T-helper 2 cell (primary cell): ENCODE measurements at places on chromosomes 4 and X.

- no peak for DNase-seq
Measured at GRCh38 chr4:143294310-143294709, 42.4 kb upstream of the GAB1 start.

DNA sequence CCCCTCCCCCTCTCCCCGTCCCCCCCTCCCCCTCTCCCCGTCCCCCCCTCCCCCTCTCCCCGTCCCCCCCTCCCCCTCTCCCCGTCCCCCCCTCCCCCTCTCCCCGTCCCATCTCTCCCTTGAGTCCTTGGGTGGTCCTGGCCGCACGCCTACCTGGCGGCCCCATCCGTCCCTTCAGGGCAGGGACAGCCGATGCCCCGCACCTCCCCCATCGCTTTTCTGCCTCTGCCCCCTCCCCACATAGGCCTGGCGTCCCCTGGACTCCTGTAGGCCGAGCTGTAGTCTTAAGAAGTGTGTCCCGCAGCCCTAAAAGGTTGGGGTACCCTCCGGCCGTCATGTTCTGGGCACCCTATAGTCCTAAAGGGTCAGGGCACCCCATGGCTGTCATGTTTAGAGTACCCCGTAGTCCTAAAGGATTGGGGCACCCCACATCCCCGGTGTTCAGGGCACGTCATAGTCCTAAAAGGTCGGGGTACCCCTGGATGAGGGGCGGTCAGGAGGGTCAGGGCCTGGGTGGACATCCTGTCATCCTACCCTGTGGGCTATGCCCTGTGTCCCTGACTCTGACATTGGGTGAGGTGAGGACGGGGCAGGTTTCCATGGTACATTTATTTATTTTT lies 10.8 kb upstream of the GTPBP6 start:
- no peak for DNase-seq

DNA sequence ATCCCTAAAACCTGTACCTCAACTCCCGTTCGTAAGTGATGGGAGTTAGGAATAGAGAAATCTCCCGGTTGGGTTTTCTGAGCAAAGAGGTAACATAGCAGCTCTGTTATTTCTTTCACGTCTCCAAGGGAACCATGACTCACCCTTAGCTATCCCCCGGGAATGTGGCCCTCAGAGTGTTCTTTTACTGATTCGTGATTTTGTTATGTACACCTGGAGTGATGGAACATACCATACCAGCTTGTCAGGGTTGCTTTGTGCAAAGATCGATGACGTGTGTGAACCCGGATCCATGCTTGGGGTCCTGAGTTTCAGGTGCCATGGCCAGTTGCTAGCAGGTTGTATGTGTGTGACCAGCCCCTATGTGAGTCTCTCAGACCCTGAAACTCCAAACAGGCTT lies 52.6 kb downstream of the HPRT1 start:
- DNase-seq: no peak

DNA sequence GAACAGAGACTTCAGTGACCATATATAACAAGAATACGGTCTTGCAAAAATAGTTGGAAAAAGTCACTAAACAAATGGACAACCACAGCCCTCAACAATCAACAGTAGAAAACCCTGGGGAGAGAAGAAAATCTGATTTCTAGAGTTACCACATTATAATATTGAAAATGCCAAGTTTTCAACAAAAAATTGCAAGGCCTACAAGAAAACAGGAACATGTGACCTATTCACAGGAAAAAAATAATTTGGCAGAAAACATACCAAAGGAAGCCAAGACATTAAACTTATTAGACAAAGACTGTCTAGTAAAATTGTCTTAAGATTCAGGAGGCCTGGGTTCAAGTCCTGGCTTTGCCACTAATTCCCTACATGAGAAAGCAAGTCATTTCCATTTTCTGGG lies 64.7 kb downstream of the ARHGEF9 start:
- DNase-seq: no peak

- DNase-seq: peak; percentile 56
Measured at GRCh38 chr4:153257151-153257620, 52.9 kb downstream of the TRIM2 start.

- DNase-seq: no peak
Measured at GRCh38 chrX:1493877-1494510, 41.3 kb upstream of the ASMTL start.

DNA sequence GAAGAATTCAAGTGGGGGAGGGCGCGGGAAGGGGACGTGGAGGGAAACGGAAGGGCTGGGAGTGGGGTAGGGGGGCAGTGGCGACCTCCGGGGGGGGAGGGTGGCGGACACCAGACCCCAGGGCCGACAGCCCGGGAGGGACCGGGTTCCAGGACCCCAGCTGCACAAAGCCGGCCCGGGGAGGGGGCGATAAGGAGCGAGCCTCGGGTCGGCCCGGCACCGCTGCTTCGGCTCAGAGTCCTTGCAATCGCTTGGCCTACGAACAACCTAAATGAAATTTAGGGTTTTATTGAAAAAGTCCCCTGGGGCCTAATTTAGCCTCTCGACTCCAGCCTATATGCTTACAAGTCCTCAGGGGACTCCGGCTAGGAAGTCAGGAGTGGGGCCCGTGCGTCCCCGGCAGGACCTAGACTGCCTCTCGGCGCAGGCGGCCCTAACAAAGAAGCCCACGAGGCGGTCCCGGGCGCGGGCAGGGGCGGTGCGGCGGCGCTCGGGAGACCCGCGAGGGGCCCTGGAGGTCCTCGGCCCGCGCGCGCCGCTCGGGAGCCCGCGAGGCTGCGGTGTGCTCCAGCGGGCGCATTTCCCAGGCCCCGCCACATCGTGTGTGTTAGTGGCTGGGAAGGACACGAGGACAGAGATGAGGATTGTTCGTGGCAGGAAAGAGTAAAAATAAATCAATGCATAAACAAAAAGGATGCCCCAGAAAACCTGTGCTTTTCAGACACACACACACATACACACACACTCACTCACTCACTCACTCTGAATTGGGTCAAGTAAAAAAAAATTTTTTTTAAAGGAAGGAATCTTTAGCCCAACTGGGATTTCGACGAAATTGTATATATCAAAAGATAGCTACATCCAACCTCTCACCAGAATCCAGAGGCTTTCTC lies 70.0 kb downstream of the MGST2 start:
- no peak for DNase-seq

GRCh38 chrX:121307449-121307848 lies 260.0 kb downstream of the GLUD2 start:
- no peak for DNase-seq

DNA sequence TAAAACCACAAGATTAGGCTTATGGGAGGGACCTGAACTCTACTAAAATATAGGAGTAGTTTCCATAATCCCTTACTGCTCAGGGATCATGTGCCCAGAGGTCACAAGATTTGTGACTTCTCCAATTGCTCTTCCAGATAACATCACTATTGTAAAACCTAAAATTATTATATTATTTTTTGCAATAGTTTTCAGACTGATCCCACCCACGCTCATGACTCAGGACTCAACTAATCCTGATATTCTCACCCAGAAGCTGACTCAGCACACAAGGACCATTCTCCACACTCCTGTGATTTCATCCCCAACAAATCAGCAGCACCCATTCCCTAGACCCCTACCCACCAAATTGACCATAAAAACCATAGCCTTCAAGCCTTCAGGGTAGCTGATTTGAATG lies 24.0 kb upstream of the RPL34 start:
- no peak for DNase-seq

- DNase-seq: no peak
Measured at GRCh38 chr4:165288639-165289422, 38.6 kb upstream of the MSMO1 start.

- DNase-seq: peak; percentile 0
Measured at GRCh38 chrX:153226344-153227185, 47.5 kb downstream of the MAGEA1 start.

- no peak for DNase-seq
Measured at GRCh38 chr4:8320386-8320750, 50.8 kb downstream of the HTRA3 start.

DNA sequence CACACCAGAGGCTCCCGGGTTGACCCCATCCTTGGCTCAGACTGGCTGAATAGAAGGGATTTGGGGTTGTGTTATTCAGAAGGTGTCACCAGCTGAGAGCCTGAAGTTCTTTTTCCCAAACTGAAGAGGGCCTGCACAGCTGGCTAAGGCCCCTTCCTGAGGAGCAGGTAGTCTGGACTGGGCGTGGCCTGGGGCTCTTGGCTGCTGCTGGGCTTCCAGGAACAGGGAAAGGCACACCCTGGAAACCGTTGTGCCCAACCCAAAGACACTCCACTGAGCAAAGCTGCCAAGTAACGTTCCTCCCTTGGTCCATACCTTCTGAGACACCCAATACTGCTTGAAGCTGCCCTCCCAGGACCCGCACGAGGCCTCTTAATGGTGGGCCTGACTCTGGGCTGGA lies 8.3 kb upstream of the CXCR3 start:
- DNase-seq: no peak

DNA sequence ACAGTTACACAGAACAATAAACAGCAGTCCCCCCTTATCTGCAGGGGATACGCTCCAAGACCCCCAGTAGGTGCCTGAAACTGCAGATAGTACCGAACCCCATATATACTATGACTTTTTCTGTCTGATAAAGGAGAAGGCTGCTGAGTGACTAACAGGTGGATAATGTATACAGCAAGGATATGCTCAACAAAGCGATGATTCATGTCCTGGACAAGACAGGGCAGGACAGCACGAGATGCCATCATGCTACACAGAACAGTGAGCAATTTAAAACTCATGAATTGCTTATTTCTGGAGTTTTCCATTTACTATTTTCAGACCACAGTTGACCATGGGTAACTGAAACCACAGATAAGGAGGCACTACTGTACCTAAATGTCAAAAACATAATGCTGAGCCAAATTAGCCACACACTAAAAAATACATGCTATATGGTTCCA lies 76.1 kb downstream of the MANBA start:
- no peak for DNase-seq

DNA sequence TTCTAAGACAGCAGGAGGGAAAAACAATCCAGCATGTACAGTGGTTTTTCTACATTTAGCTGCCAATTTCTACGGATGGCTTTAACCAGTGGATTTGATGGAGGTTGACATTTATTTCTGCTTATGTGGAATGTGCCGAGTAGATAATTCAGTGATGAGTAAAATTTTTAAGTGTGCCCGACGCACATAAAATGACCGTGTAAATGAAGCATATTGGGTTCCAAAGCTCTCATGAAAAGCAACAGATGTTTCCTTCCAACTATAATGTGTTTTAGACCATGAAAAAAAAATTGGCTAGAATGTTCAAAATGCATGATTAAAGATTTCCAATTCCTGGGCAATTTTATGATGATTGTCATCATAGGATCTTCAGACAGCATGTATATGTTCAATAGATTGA lies 14.1 kb downstream of the INPP4B start:
- no peak for DNase-seq

- no peak for DNase-seq
Measured at GRCh38 chr4:124157396-124158083, 555.0 kb downstream of the ANKRD50 start.

GRCh38 chrX:40145923-40146261 lies 48.1 kb upstream of the BCOR start:
- DNase-seq: no peak

GRCh38 chr4:109091727-109092409 lies 210.6 kb downstream of the COL25A1 start:
- DNase-seq: no peak

- DNase-seq: no peak
Measured at GRCh38 chrX:106917830-106918500, 2.2 kb upstream of the CLDN2 start.

- no peak for DNase-seq
Measured at GRCh38 chrX:45400027-45400779, 199.5 kb upstream of the DIPK2B start.

- no peak for DNase-seq
Measured at GRCh38 chr4:19478791-19479190, 772.9 kb upstream of the SLIT2 start.

DNA sequence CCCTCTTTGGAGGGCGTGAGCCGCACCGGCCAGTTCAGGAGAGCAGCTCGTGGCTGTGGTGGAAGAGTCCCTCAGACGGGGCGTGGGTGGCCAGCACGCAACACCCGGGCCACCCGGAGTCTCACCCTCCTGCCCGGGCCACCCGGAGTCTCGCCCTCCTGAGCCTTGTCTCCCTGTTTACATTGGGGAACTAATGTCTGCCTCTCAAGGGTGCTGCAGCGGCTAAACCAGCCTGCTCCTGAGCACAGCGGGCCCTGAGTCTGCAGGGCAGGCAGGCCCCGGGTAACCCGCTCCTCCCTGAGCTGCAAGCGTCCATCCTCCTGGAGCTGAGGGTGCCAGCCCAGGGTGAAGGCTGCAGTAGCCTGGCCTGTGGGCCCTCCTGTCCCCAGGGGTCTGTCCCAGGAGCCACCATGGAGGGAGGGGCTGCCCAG lies 3.0 kb downstream of the PDE6B start:
- DNase-seq: no peak

- DNase-seq: no peak
Measured at GRCh38 chrX:47561659-47562151, 700 bp downstream of the ARAF start.

GRCh38 chr4:185383451-185383850 lies 12.3 kb downstream of the LRP2BP start:
- no peak for DNase-seq

DNA sequence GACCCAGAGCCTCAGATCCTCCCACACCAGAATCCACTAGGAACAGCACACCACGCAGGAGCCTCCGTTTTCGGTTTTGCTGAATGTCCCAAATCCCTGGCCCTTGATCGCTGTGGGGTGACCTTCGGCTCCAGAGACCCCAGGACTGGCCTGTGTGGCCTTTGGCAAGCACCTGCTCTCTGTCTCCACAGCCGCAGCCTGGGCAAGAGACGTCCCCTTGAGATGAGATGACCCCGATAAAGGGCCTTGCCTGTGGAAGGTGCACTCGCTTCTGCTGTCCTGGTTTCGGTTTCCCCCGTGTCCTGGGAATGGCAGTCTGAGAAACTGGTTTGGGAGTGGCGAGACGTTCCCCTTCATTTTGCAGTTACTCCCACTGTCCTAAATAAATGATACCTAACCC lies 9.6 kb downstream of the PSAPL1 start:
- DNase-seq: no peak

DNA sequence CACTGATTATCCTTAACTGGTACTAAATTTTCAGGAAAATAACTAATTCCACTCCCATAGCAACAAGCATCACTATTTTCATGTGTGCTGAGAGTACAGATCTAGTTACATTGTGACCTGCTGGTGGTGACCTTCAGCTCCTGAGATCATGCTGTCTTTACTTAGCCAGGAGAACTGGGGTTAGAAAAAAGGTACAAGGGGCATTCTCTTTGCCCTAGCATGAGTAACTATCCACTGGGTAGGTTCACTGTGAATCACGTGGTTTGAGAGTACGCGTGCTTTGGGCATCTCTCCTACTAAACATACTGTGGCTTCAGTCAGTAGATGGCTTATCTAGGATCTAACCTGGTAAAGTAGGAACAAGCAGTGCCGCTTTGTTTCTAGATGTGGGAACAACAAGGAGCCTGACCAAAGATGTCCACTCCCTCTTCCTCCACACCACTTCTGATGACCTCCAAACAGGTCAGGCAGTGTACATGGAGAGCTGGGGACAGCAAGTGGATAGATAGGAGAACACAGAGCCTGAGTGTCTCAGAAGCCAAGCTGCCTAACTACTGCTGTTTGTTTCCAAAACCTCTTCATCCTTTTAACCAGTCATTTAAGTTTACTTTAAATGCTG lies 90.2 kb downstream of the CBR4 start:
- DNase-seq: no peak
